ENCODE measurements at places on chromosomes 12 and 14.
A peak's percentile ranks its signal among the peaks of the same experiment; 100 is the strongest.

DNA sequence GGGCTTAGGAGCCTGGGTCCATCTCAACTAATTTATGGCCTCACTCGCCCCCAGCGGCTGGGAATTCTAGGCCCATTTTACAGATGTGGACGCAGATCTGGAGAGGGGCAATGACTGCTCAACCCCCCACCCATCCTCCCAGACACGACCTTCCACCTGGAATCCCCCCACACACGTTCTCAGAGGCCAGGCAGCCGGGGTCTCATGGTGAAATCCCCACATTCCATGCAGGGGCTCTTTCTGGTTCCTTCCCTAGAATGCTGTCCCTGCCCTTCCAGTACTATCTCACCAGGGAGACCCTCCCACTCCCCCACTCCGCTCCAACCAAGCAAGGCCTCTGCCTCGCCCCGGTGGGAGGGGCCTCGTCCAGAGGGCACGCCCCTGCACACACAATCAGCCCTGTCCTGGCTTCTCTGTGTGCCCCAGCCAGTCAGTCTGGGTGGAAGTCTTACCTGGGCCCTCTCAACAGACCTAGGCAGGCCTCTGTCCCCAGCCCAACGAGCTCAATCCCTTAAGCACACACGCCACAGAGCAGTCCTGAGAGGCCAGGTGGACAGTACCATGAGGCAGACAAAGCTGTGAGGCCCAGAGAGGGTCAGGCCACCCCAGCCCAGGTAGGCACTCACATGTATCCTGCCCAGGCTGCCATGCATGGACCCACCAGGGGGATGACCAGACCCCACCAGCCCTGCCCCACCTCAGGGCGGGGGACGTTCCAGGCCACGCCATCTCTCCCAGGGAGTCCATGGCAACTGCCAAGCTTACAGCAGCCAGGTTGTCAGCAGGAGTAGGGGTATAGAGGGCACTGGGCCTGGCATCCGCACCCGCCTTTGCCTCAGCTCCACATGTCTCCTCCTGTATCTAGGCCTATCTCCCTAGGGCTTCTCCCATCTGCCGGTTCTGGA is 1.3 kb upstream of the ANKRD9 start:
- DNase-seq = peak; percentile 47

GRCh38 chr12:52091061-52091460 is 11.6 kb downstream of the SMIM41 start:
- DNase-seq = no peak

DNA sequence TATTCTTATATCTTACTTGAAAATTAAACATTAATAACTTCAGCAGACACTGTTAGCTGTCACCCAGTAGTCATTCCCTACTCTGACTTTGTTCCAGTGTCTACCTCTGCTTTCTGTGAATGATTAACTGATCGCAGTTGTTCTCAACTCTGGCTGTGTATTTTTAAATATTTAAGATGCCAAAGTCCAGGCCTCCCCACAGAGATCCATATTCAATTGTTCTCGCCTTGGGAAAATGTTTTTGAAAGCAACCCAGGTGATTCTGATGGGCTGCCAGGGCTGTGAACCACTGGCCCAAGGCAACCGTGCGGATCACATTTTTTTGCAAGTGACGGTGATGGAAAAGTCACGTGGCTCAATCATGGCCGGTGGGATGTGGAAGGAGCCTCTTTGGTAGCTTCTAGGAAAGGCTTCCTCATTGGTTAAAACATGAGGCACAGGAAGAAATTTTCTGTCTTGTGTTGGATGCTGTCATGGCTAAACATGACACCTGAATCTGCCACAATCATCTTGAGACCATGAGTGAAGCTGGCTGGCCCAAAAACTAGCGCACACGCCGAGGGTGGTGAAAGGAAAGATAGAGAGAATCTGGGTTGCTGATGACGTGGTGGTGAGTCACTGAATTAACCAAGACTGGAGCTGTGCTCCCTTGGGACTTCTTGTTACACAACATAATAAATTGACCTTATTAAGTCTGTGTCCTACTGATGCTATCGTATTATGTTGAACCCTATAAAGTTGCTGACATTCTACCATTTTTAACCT is 37.2 kb downstream of the RDH12 start:
- no peak for DNase-seq

DNA sequence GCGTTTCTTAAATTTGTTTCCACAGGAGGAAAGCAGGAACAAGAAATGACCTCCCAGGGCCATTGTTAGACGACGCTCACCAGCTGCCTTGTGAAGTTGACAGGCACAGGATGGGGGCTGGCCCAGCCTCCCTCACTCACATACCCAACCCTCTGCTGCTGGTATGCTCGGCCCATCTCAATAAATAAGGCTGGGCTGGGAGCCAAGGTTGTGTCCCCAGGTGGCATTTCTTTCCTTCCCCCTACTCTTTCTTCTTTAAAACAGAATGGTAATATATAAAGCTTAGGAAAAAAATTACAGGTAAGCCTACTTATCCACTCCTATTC is 93.0 kb downstream of the ACTN1 start:
- no peak for DNase-seq

- DNase-seq = no peak
Observed at GRCh38 chr14:67757175-67757574, 55.5 kb downstream of the RDH12 start.

DNA sequence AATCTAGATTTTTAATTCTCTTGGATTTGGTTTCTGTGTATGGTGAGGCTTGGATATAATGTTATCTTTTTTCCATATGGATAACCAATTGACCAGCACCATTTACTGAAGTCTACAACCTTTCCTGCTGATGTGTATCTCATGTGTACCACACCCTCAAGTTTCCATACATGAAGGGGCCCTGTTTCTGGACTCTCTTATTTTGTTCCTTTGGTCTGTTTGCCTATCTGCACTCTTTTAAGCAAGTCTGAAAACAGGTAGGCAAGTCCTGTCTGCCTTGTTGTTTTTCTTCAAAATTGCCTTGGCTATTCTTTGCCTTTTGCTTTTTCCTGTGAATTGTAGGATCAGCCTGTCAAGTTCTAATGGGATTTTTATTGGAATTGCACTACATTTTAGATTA is 44.6 kb downstream of the MAX start:
- DNase-seq = no peak
